ENCODE measurements at places on chromosomes 4 and X.

DNA sequence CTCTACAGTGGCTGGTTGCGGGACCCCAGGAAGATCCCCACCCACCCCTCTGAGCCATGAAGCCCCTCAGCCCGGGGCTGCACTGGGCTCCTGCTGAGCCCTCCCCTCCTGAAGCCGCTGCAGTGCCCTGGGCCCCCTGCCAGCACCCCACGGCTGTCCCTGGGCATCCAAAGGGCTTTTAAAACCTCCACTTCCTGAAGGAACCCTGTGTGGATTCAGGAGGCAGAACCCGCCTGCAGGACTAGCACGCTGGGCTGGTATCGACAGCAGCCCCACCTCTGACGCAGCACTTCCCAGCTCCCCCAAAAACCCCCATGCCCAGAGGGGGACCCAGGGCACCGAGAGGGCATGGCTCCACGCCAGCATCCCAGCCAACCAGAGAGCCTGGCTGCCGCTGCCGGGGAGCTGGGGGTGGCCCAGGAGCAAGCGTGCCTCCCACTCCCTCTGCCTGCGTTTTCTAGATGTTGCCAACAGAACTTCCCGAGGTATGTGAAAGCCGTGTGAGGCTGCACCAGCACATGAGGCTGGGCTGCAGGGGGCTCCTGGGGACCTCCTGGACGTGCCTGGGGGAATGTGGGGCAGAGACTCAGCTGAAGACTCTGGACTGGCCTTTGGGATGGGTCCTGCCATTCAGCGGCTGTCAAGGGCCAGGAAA is 6.3 kb downstream of the MXD4 start:
- no peak for DNase-seq

- DNase-seq, result peak; percentile 57
Measured at GRCh38 chr4:40199999-40200874, 3.4 kb downstream of the RHOH start.

DNA sequence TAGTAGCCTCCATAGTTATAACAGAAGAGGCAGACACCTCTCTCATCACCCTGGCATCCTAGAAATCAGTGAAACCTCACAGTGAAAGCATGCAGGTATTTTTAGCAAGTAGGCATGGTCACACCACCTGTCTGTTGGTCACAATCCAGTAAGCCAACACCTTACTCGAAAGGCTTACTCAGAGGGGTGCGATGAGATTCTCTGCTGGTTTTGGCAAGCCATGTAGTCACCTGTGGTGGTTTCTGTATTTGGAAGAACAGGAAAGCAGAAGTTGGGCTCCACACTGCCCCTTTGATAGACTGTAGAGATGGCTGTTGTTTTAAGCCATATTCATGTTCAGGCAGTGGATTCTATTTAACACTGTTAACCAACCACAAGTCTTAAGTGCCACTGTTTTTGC is 134.7 kb downstream of the DCLK2 start:
- no peak for DNase-seq

DNA sequence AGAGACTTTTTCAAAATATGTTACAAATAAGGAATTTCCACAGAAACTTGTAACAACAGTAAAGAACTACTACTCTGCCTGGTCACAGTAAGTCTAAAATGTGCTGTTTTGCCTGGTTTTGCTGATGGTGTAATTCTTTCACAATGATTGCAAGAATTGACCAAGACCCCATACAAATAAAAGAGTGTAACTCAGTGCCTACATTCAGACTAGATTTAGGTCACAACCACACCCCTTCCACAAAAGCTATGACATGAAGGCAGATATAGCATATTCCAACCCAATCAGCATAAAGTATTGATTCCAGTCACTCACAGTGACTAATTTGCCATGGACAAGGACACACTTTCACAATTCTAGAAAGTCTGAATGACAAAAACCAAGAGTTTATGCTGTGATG is 53.7 kb upstream of the TMPRSS11F start:
- no peak for DNase-seq

DNA sequence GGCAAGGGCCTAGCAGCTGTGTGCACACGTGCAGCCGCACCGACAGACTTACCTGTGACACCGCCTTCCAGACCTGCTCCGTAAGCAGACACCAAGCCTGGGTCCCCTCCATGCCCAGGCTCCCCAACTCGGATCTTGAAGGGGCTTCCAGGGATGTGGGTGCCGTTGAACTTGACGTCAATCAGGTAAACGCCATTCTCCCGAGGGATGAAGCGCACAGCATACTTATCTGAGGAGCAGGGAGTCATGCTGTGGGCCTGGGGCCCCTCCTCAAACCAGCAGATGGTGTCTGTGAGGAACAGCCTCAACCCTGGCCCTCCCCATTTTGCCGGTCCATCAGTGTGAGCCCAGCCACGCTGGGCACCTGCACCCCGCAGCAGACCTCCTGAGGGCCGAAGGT is 24.5 kb downstream of the FLNA start:
- DNase-seq, result no peak

DNA sequence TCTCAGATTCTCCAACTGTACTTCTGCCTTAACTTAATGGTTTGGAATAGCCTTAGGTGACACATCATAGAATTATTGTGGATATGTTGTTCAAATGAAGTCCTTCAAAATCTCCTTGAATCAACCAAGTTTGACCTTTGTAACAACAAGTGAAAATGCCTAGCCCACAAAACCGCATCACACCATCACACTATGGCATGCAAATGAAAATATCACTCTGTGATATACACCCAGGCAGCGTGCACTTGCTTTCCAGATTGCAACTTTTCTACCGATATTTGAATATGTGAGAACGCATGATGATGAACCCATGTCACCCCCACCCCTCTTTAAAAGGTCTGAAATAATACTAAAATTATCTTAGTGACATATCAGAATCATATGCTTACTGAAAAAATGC is 656.7 kb downstream of the GABRG1 start:
- no peak for DNase-seq

DNA sequence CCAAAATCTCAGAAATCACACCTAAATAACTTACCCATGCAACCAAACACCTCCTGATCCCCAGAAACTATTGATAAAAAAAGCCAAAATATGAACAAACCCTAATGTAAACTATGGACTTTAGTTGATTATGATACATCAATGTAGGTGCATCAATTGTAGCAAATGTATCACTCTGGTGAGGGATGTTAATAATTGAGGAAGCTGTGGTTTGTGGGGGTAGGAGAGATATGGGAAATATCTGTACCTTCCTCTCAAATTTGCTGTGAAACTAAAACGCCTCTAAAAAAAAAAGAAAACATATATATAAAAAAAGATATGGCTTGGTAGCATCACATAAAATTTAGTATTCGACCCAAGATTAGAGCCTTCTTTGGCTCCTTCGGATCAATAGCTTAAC is 144.3 kb upstream of the CPEB2 start:
- DNase-seq, result no peak

- peak; percentile 0 for DNase-seq
Measured at GRCh38 chrX:41561045-41561444, 113.9 kb downstream of the NYX start.

GRCh38 chrX:118823263-118824172 is at the start of gene ZCCHC12:
TSS of gene ZCCHC12 (plus strand) at chrX:118823824. CDS start at chrX:118825245, 1,421 bp downstream.
- DNase-seq, result peak; percentile 34

GRCh38 chr4:105715692-105716278 is 7.2 kb downstream of the GSTCD start:
- DNase-seq, result no peak

DNA sequence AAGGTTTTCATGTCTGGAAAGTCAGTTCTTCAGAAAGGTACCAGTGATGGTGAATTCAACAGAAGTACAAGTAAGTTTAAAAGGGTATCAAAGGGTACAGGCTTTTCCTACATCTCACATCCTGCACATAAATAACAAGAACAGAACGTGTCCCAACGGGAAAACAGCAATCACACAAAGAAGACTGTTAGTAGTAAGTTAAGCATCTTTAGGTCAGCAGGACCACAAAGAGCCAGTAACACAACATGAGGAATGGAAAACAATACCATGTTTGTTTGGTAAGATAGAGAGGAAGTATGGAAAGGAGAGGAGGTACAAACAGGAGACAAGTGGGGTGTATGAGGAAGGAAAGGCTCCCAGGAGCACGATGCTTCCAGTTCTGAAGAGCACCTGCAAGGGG is 43.2 kb downstream of the SAT1 start:
- no peak for DNase-seq

DNA sequence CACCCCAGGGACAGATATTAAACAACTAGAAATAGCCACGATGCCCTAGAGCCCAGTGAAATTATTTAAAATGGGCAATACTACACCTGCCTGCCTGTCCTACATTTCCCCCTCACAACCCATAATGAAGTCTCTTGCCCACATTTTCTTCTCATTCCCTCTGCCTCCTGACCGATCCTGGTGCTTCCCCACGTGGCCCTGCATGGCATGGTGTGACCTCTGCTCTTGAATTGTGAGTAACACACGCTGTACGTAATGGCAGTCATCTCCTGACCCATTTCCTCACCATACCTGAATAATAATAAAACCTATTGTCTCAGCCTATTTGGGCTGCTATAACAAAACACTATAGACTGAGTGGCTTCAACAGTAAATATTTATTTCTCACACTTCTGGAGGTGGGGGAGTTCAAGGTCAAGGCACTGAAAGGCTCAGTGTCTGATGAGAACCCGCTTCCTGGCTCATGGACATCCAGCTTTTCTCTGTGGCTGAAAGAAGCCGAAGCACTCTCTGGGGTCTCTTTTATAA is 77.0 kb upstream of the ENPP6 start:
- DNase-seq, result no peak

DNA sequence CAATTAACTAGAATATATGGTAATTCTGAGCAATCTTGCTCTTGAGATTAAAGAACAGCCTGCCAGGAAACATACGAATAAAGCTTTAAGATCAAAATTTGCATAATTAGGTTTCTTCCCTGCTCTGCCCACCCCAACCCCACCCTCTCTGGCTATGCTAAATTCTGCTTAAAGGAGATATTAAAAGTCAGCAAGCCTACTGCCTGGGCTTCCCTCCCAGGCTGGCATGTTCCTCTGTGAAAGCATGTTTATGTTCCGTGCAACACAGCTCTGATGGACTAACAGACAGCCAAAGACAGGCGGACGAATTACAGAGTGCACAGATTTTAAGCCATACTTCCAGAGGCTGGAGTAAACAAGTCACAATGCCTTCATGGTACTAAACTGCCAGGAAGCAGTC is 28.4 kb downstream of the CD99L2 start:
- DNase-seq, result no peak

- DNase-seq, result no peak
Measured at GRCh38 chr4:112422644-112423043, 93.3 kb downstream of the NEUROG2 start.

DNA sequence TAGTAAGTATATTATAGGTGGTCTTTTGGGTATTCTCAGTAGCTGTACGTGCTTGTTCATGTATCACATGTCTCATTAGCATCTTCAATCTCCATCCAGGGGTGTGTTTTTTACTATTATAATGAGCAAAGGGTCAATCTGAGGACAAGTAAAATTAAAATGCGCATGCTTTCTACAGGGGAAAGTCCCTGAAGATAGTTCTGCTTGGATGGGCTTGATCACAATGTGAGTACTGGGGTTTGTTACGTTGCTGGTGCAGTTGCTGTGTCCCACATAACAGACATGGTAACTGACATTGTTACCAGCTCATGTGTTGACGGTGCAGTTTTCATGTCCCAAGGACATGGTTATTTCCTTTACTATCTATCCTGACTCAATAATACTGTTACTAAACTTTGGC is 65.9 kb downstream of the UCHL1 start:
- no peak for DNase-seq

DNA sequence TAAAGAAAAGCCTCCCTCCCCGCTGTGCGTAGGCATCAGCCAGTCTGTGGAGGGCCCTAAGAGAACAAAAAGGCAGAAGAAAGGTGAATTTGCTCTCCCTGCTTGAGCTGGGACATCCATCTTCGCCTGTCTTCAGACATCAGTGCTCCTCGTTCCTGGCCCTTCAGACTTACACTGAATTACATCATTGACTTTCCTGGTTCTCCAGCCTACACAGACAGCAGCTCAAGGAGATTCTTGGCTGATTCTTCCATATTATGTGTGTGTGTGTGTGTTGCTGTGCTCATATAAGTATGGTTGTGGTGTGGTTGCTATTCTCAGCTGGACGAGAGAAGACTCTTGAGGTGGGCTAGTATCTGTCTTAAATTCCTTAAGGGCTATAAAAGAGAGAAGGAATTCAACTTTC is 35.5 kb upstream of the CD99L2 start:
- DNase-seq, result no peak

- DNase-seq, result no peak
Measured at GRCh38 chr4:173218411-173219125, 50.0 kb downstream of the GALNT7 start.

GRCh38 chr4:155072417-155072816 is 136.0 kb upstream of the NPY2R start:
- DNase-seq, result no peak

DNA sequence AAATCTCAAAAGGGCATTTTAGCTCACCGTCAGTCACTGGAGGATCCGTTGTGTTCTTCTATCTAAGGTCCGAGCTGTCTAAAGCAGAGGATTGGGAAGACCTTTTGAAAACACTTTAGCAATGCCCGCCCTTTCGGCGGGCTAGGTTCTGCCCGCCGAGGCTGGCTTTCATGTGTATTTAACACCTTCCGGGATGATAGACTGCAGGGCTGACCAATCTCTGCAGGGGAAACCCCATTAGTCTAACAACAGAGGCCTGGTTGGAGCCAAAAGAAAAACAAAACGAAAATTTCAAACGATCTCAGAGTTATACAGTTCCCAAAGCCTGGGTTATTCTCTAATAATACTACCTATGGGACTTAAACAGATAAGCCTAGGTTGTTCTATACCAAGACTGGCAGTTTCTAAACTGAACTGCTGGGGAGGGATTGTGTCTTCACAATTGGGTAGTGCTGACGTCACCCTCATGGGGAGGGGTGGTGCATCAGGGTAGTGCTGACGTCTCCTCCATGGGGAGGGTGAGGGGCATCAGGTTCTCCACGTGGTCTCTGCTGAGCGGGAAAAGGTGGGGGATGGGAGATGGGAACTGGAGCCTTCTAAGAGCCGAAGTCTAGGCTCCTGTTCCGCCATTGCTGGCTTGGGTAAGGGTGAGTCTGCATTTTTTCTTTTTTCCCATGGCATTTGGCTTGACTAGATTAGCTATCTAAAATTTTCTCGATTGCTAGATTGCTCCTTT is 14.8 kb upstream of the CUL4B start:
- DNase-seq, result no peak

- DNase-seq, result no peak
Measured at GRCh38 chrX:37922928-37923327, 75.6 kb upstream of the DYNLT3 start.

DNA sequence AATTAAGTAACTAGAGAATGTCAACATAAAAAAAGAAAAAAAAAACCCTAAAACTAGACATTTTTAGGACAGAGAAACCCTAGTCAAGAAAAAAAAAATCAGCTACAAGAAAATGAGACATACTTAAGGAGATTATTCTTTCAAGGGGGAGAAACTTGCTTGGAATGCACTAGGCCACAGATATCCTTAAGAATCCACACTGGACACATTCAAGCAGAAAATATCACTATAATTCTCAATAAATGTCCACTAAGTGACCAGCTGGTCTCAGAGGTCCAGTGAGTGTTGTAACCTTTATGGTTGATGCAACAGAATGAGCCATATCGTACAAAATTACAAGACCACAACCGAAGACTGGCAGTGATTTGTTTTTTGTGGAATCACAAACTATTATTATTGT is 15.6 kb upstream of the IBSP start:
- no peak for DNase-seq

Measured in activated CD4-positive, alpha-beta T cell treated with anti-CD3 and anti-CD28 coated beads, Interleukin-2, amount 50 U/mL, for 4 hours (primary cell).